ENCODE measurements at places on chromosomes 6 and 20.
A peak's percentile ranks its signal among the peaks of the same experiment; 100 is the strongest.

DNA sequence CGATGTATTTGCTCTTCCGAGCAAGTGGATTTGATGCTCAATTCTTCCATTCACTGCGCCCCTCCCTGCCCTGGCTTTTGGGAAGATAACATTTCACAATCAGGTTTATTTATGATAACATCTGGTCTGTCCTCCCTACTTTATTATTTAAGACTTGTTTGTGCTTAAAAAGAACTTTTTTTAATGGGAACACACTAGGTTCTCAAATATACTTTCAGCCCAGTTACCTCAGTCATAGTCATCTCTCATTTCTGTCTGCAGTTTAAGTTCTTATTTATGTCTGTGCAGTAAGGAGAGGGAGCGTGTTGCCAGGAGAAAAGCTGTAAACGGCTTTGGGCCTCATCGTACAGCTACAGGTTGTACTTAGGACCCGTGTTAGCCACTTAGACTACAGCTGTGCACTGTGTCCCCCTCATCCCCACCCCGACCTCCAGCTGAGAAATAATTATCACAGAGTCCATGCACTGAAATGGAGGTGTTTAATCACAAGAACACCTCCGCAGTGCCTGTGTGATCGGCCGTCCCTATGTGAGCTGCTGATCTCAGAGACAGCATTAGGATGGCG is 99.3 kb downstream of the RPP40 start:
- DNase-seq = no peak

GRCh38 chr6:101399616-101400162 is 6.2 kb downstream of the GRIK2 start:
- no peak for DNase-seq

- DNase-seq = no peak
These were observed 199.0 kb upstream of the FBXL4 start for GRCh38 chr6:99146711-99147110.

- DNase-seq = no peak
These were observed 266.0 kb downstream of the ADGRB3 start for GRCh38 chr6:68901044-68901443.

GRCh38 chr6:73610444-73611275 is 43.1 kb downstream of the SLC17A5 start:
- DNase-seq = peak; percentile 72

DNA sequence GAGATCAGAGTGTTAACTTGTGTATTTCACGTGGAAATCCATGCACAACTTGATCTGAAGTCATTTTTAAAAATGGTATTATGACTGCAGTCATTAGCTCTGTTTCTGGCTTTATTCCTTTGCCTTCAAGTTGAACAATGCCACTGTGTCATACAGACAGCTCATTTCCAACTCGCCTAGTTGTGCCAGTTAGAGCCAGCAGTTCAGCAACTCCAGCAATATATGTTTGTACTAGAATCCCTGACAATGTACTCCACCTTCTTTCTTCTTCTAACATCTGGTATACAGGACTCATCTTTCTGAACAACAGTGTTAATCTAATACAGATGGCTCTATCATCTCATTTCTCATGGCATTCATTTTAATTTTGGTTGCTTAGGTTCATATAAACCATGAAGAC is 418.3 kb upstream of the POU3F2 start:
- no peak for DNase-seq

DNA sequence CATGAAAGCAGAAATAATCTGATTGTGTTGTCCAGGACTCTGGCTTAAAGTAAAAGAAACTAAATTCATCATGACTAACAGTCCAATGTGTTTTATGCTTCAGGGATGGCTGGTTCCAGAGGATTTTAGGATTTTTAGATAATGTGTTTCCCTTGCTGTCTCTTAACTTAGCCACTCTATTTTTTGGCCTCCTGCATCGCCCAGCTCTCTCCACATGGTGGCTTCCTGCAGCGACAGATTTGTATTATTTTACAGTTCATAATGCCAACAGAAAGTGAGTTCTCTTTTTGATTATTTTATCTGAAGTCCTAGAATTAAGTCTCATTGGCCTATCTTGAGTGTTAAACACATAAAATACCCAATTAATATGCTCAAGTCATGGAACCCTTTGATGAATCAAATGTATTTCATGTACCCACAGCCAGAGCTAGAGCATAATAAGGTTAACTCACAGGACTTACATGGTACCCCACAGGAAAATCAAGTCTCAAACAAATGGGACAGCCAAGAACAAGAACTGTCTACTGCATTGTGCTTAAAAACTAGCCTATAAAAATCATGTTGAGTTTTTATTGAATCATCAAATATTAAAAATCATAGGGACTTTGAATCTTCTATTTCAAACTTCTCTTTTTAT is 582.5 kb downstream of the DOK5 start:
- no peak for DNase-seq

GRCh38 chr6:152316024-152316423 is 321.1 kb downstream of the SYNE1 start:
- DNase-seq = no peak

- no peak for DNase-seq
These were observed 670.9 kb downstream of the QKI start for GRCh38 chr6:164085091-164086075.

Data from hematopoietic multipotent progenitor cell (in vitro differentiated cells).